ENCODE measurements at places on chromosomes 12 and 14.

DNA sequence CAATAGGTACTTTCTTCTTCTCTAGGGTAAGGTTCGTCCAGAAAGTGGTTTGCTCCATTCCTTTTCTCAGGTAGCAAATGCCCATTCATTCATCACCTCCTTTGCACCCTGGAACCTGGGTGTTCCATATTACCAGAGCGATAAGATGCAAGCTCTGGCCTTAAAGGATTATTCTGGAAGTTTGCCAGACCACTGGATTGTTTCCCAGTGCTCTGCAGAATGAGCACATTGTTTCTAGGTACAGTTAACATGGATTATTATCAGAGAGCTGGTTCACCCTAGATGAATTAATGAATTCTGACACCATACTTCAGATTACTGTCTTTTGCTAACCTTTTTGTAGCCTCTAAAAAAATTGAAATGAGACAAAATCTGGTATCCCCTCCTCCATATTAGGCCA, 170.9 kb upstream of the BMP4 start:
- no peak for DNase-seq

- DNase-seq, result no peak
Observed at GRCh38 chr12:118145798-118146156, 9.9 kb downstream of the PEBP1 start.

- DNase-seq, result no peak
Observed at GRCh38 chr14:97804056-97804455, 1006.9 kb downstream of the VRK1 start.

DNA sequence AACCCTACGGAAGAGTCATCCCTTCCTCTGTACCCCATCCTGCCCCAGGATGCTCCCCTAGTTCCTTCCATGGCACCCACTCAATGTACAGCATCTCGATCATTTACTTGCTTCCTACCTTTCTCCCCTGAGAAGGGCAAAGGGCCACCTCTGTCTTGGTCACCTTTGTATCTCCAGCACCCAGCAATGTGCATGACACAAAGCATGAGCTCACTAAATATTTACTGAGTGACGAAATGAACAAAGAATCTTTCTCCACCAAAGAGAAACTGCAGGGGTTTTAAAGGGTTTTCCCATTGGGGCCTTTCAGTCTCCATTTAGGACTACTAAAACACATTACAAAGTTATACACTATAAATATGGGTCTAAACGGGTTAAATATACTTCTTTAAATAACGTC, 30.6 kb downstream of the ATG14 start:
- DNase-seq, result no peak

GRCh38 chr12:117141097-117141898, 42.1 kb upstream of the TESC start:
- DNase-seq, result no peak

GRCh38 chr12:130831876-130832405, 7.1 kb downstream of the STX2 start:
- DNase-seq, result no peak

DNA sequence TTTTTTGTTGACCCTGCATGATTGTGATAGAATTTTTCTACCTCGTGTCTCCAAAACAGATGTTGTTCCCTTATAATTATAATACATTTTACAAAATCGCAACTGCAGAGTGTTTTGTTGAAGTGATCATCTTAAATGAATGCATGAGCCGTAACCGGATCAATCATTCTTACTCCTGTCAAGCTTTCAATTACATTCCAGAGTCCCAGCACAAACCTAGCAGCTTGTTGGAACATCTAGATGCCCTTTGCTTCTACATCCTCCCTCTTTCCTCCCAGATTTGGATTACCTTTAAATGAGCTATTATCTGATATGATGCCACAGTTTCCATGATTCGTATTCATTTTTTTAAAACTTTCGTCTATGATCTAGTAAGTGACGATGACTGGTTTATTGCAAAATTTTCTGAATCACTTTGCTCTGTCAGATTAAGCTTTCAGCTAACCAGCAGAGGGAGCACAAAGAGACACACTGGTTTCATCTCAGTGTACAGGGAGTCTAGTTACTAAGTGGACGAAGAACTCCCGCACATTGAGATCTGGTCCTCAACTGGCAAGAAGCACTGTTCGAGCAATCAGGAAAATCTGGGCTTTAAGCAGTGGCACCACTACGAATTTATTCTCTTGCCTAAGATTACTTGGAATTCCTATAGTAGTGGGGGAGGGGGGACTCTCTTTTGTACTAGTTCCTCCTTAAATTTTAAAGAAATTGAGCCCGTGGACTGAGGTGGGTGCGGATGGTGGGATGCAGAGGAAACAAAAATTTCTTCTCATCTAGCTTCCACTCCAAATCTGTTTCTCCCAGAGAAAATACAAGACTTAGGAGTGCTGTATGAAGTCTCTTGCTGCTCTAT, 40.9 kb downstream of the TSHR start:
- DNase-seq, result no peak

DNA sequence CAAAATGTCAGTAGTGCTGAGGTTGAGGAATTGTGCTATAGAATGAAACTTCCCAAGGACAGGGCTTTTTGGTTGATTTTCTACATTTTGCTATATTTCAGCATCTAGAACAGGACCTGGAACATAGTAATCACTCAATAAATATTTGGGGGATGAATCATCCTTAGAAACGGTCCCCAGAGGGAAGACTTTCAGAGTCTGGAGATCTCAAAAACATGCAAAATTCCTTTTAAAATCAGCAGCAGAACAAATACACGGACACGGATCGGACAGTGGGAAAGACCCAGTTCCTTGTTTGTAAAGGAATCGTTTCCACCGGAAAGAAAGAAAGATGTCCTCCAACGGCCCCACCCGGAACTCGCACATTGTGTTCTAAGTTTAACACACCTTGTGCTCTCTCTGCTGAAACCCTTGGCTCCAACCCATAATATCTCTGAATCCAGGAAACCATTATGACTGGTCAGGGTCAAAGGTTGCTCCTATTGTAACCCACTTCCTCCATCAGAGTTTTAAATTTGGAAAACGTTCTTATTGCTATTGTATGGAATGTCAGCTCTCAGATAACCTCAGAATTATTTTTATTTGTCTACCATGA, 617.2 kb downstream of the MED13L start:
- DNase-seq, result no peak

GRCh38 chr12:52004042-52004648, 2.6 kb upstream of the TAMALIN start:
- no peak for DNase-seq

DNA sequence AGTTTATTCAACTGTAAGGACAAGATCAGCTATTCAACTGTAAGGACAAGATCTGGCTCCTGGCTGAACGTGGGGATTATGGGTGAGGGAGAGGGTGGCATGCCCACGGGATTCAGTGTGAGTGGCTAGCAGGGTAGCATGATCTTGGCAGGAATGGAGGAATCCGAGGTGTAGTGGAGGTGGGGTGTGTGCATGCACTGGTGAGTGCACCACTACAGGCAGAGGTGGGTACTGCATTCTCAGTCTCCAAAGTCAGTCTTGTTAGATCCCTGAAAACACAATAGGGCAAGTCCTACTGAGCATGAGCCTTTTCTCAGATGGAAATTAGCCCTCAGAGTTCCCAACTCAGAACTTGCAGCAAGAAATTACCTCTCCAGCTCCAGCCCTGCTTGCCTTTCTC, 32.2 kb upstream of the DCD start:
- DNase-seq, result no peak

- DNase-seq, result no peak
Observed at GRCh38 chr12:121038861-121039668, at the start of gene OASL. OASL (minus strand) TSS chr12:121039246; CDS start chr12:121038971, 275 bp downstream.

GRCh38 chr12:19576506-19577280, 137.4 kb downstream of the AEBP2 start:
- DNase-seq, result no peak

- no peak for DNase-seq
Observed at GRCh38 chr14:49512147-49512551, 74.0 kb downstream of the RPS29 start.

GRCh38 chr12:60174476-60174875, 578.6 kb downstream of the SLC16A7 start:
- no peak for DNase-seq

DNA sequence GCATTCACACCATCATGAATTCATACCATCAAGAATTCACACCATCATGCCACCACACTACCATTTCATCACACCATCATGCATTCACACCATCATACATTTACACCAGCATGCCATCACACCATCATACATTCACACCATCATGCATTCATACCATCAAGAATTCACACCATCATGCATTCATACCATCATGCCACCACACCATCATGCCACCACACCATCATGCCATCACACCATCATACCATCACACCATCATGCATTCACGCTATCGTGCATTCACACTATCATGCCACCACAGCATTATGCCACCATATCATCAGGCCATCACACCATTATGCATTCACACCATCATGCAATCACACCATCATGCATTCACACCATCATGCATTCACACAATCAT, 79.7 kb downstream of the ANO2 start:
- no peak for DNase-seq

GRCh38 chr12:125105600-125105999, 40.4 kb downstream of the AACS start:
- no peak for DNase-seq

DNA sequence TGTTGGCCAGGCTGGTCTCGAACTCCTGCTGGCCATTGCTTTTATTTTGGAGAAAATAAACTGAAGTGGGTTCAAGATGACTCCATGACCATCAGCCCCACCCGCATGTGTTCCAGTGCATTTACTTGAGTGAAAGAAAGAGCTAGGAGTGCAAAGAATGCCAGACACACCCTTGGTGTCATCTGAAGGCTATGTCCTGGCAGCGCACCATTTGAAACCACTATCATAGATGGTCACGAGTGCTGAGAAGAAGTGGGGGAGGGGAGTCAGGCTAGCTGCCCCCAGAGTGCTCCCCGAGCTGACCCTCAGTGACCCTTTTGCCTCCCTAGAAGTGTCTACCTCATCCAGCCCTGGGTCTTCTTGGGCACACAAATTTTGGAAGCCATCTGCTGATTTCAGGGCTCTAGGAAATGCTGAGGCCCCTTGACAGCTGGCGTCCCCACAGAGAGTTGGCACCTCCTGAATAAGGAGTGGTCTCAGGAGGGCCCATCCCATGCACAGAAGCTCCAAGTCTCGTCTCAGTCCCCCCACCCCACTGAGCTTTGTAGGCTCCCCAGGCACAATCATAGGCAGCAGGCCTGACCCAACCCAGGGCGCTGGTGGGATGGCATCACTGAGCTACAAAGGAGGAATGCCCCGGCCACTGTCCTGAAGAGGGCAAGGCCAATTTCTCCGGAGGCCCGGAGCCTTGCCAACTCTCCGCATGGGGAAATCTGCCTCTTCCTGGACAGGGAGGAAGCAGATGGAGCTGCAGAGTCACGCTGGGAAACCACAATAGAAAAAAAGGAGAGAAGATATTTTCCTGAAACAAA, 28.0 kb downstream of the PXN start:
- no peak for DNase-seq

DNA sequence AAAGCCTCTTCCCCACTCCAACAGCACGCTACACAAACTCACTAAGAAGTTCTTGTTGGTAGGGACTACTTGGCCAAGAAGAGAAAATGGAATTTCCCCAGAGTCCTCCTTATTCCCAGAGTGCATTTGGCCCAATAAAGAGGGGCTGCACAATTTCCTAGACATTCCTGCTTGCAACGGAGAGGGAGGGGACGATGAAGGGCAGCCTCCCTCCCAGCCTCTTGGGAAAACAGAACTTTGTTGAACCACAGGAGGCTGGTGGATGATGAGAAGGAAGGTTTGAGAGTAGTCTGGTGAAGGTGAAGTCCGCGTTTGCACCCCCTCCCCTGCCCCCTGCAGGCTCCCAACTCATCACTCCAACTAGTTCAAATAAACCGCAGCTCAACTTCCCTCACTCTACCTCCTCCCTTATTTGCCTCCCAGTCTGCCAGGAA, 19.1 kb upstream of the TBX3 start:
- DNase-seq, result no peak

DNA sequence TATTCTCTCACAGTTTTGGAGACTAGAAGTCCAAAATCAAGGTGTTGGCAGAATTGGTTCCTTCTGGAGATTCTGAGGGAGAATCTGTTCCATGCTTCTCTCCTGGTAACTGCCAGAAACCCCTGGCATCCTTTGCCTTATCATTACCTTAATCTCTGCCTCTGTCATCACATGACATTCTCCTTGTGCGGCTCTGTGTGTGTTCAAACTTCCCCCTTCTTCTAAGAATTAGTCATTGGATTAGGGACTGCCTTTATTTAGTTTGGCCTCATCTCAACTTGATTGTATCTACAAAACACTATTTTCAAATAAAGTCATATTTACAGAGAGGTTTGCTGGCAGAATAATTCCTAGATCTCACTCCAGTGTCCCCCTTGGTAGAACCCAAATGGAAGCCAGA, 68.9 kb downstream of the ZNF641 start:
- DNase-seq, result no peak

- no peak for DNase-seq
Observed at GRCh38 chr12:57523706-57524614, 1.3 kb downstream of the MBD6 start.

DNA sequence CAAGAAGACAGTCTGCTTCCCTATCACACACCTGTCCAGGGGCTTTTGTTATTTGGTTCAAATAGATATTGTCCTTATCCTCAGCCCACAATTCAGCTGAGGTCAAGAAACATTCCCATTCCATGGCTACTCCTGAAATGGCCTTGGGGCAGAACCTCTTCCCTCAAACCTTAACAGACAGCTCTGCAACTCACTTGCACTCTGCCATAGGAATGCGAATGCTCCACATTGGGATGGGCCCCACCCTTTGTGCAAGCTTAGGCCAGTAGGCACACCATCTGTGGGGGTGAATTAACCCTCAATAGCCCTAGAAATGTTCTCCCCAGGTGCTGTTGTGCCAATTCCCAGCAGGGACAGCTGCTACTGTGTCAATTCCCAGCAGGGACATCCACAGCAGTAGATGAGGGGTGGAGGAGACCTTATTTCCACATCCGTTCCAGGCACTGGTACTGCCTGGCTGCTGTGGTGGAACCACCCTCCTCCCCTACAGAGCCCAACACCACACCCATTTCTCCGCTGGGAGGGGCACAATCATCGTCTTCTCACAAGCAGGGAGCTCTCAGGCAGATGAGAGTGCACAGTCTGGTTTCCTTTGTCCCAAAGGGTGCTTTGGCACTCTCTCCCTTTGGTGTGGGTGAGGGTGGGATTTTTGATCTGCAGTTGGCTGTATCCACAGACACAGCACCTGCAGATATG, 42.3 kb upstream of the GLIPR1 start:
- no peak for DNase-seq

- DNase-seq, result no peak
Observed at GRCh38 chr12:129550353-129550752, 353.5 kb downstream of the TMEM132D start.

DNA sequence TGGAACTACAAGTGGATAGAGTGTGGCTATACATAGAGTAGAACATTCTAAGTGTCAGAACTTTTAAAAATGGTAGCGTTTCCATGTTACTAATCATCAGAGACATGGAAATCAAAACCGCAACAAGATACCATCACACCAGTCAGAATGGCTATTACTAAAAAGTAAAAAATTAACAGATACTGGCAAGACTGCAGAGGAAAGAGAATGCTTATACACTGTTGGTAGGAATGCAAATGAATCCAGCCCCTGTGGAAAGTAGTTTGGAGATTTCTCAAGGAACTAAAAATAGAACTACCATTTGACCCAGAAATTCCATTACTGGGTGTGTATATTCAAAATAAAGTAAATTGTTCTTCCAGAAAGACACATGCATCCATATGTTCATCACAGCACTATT, 518.6 kb downstream of the NELL2 start:
- DNase-seq, result no peak

Measured in D721Med (cell line).